HCT116 (cell line): ENCODE measurements at places on chromosomes 7 and 10. TPM values are rescaled to one million over a fixed set of nuclear protein-coding genes. Genes with fewer than 3 reads are reported as not detected.

- peaks cover 90% of the 10 kb centered on the region for H3K4me1 ChIP-seq
- H3K27me3 ChIP-seq, result no peaks in the 10 kb centered on the region
- peak; percentile 87 for DNase-seq
- peaks cover 23% of the 10 kb centered on the region for H3K36me3 ChIP-seq
Observed at GRCh38 chr7:130960208-130960988, 226.4 kb upstream of the KLF14 start.

Gene GDF10
- total RNA-seq, result not detected

GRCh38 chr7:4162884-4163564 lies 519.1 kb upstream of the FOXK1 start:
- no peaks in the 10 kb centered on the region for H3K27me3 ChIP-seq
- H3K4me1 ChIP-seq, result no peaks in the 10 kb centered on the region
- H3K36me3 ChIP-seq, result no peaks in the 10 kb centered on the region
- H3K27ac ChIP-seq, result no peak overlapping the region
- no peak overlapping the region for H3K4me3 ChIP-seq

DNA sequence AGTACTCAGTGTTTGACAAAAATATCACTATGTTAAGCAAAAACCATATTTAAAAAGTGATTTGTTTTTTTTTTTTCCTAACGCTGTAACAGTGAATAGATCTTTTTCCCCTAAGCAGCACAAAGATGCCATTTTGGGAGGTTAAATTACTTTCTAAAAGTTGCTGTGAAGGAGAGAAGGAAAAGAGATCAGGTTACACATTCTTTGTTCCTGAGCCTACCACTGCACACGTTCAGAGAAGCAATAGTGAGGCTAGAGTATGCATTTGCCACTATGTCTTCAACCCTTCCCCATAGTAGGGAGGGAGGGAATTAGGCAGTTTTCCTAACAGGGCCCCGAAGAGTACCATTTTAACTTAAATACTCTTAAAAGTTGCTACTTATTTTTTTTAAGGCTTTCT lies 38.9 kb downstream of the BMPR1A start:
- H3K36me3 ChIP-seq, result no peaks in the 10 kb centered on the region
- no peak overlapping the region for H3K4me3 ChIP-seq
- H3K4me1 ChIP-seq, result peaks cover 14% of the 10 kb centered on the region
- no peaks in the 10 kb centered on the region for H3K27me3 ChIP-seq

DNA sequence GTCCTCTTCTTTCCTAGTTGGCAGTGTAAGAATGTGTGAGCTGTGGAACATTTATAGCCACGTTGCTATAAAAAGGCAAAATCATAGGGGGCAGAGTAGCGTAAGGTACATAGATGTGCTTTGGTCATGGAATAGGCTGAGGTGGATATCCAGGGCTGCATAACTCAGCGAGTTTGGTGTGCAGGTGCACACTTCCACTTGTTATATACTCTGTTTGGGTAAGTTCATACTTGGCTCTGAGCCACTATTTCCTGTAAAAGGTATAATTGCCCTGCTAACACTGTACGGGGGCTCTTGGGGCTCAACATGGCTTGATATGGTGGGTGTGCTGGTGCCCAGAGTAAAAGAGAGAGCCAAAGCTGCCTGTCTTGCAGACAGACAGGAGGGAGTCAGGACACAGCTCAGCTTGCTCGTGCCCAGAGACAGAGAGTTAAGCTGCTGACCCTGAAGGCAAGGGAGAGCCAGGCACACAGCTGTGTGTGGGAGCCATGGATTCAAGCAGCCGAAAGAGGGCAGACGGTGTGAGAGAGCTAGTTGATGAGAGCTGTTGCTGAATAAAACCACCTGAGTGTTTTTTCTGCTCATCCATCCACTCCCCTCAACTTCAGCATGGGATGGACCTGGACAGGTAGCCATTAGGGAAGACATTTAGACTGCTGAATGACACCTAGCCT lies 126.7 kb downstream of the DKK1 start:
- H3K4me3 ChIP-seq, result no peak overlapping the region
- DNase-seq, result no peak
- no peaks in the 10 kb centered on the region for H3K36me3 ChIP-seq
- no peaks in the 10 kb centered on the region for H3K27me3 ChIP-seq

- no peak overlapping the region for H3K4me3 ChIP-seq
- H3K27me3 ChIP-seq, result 0 out of 2 replicates have a peak, but pooled peaks cover 3% of the 10 kb centered on the region
- DNase-seq, result peak; percentile 6
- H3K36me3 ChIP-seq, result no peaks in the 10 kb centered on the region
- no peak overlapping the region for H3K27ac ChIP-seq
Observed at GRCh38 chr7:78587443-78588044, 789.0 kb downstream of the PHTF2 start.

- H3K4me3 ChIP-seq, result no peak overlapping the region
- H3K27me3 ChIP-seq, result no peaks in the 10 kb centered on the region
- no peak overlapping the region for H3K27ac ChIP-seq
- peaks cover 23% of the 10 kb centered on the region for H3K4me1 ChIP-seq
Observed at GRCh38 chr7:18511351-18512140, 16.0 kb downstream of the HDAC9 start.

Gene SPAM1
- not detected for total RNA-seq

- H3K27ac ChIP-seq, result no peak overlapping the region
- peaks cover 5% of the 10 kb centered on the region; the same call in 1 of the 2 replicates for H3K27me3 ChIP-seq
- no peaks in the 10 kb centered on the region for H3K36me3 ChIP-seq
- no peak for DNase-seq
- H3K4me3 ChIP-seq, result no peak overlapping the region
- H3K4me1 ChIP-seq, result no peaks in the 10 kb centered on the region; the same call in 1 of the 2 replicates
Observed at GRCh38 chr10:85611746-85612377, 754.7 kb downstream of the GRID1 start.

Gene VAX1
- total RNA-seq, result not detected

GRCh38 chr7:13037216-13037615 lies 349.8 kb downstream of the ARL4A start:
- H3K27me3 ChIP-seq, result no peaks in the 10 kb centered on the region
- H3K4me1 ChIP-seq, result peaks cover 22% of the 10 kb centered on the region; the same call in 1 of the 2 replicates
- no peak for DNase-seq
- H3K36me3 ChIP-seq, result no peaks in the 10 kb centered on the region
- no peak overlapping the region for H3K27ac ChIP-seq

Gene AGAP4
- 14.9 TPM for total RNA-seq

GRCh38 chr10:119817991-119818888 lies 54.4 kb downstream of the MCMBP start:
- H3K27ac ChIP-seq, result no peak overlapping the region
- H3K27me3 ChIP-seq, result no peaks in the 10 kb centered on the region
- no peaks in the 10 kb centered on the region for H3K36me3 ChIP-seq
- no peak overlapping the region for H3K4me3 ChIP-seq
- H3K4me1 ChIP-seq, result no peaks in the 10 kb centered on the region

GRCh38 chr7:46218461-46219200 lies 297.6 kb upstream of the IGFBP3 start:
- no peak overlapping the region for H3K27ac ChIP-seq
- no peak overlapping the region for H3K4me3 ChIP-seq
- no peak for DNase-seq

DNA sequence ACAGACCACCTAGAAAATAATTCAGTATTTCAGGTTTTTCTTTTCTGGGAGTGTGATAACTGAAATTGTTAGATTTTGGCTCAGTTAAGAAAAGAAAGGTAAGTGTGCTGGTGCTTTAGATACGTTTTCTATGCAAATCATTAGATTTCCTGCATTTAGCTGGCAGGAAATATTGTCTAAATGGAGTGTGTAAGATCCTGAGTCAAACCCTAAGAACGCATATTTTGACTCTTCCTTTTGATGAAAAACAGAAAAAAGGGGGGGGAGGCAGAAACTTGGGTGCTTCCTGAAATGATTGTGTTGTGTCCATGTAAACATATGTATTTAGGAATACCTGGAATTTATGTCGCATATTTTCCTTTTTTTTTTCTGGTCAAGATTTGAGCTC lies 1.2 kb downstream of the GRK5 start:
- peak overlapping the region; percentile 69 for H3K4me3 ChIP-seq
- H3K27ac ChIP-seq, result no peak overlapping the region
- peaks cover 31% of the 10 kb centered on the region for H3K4me1 ChIP-seq
- no peak for DNase-seq
- H3K36me3 ChIP-seq, result no peaks in the 10 kb centered on the region
- H3K27me3 ChIP-seq, result no peaks in the 10 kb centered on the region

Gene ZMIZ2
- total RNA-seq, result 91.3 TPM

GRCh38 chr7:44974549-44974948 lies 4.3 kb downstream of the MYO1G start:
- no peak overlapping the region for H3K27ac ChIP-seq
- peaks cover 4% of the 10 kb centered on the region; the same call in 1 of the 2 replicates for H3K4me1 ChIP-seq
- H3K27me3 ChIP-seq, result no peaks in the 10 kb centered on the region
- no peak overlapping the region for H3K4me3 ChIP-seq

DNA sequence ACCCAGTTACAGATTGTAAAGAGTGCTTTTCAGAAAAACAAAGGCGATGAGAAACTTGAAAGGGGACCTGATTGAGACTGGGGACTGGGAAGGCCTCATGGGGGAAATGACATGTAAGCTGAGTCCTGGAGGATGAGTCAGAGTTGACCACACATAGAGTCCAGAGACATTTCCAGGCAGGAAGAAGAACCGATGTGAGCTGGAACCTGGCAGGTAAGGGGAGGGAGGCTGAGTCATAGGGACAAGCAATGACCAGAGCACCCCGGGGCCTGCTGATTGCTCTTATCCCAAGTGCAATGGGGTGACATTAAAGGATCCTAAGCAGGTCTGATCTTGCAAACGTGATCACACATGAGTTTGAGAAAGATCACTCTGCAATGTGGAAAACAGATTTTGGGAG lies 11.7 kb downstream of the TLL2 start:
- peak overlapping the region; percentile 4; the same call in 1 of the 2 replicates for H3K27ac ChIP-seq
- no peak overlapping the region for H3K4me3 ChIP-seq
- no peaks in the 10 kb centered on the region for H3K36me3 ChIP-seq
- DNase-seq, result peak; percentile 79
- peaks cover 8% of the 10 kb centered on the region for H3K4me1 ChIP-seq

- peaks cover 24% of the 10 kb centered on the region for H3K4me1 ChIP-seq
- H3K4me3 ChIP-seq, result no peak overlapping the region
- no peak overlapping the region for H3K27ac ChIP-seq
- no peak for DNase-seq
- H3K36me3 ChIP-seq, result peaks cover under 1% of the 10 kb centered on the region; the same call in 1 of the 2 replicates
Observed at GRCh38 chr7:150365673-150366398, 2.8 kb upstream of the REPIN1 start.

Gene BMPER
- total RNA-seq, result not detected

GRCh38 chr7:53426145-53426750 lies 390.8 kb downstream of the POM121L12 start:
- no peak overlapping the region for H3K4me3 ChIP-seq
- H3K27ac ChIP-seq, result no peak overlapping the region
- no peak for DNase-seq
- H3K4me1 ChIP-seq, result no peaks in the 10 kb centered on the region

Gene CDK1
- total RNA-seq, result 104 TPM

DNA sequence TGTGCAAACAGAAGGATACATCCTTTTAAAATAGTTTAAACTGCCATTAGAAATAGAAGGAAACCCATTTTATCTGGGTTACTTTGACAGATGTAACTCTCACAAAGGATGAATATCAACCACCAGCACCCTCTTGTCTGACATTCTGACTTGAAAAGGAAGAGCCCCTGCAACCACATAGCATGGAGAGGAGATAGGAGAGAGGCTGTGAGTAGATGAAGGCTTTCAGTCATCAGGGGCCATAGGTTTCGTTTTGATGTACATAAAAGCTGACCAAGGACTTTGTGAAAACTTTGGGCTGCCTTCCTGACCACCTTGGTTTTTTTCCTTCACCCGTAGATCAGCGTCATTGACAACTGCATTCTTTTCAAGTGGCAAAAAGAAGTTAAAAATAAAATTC lies 211.6 kb upstream of the PRPS1L1 start:
- no peak for DNase-seq
- no peak overlapping the region for H3K27ac ChIP-seq

DNA sequence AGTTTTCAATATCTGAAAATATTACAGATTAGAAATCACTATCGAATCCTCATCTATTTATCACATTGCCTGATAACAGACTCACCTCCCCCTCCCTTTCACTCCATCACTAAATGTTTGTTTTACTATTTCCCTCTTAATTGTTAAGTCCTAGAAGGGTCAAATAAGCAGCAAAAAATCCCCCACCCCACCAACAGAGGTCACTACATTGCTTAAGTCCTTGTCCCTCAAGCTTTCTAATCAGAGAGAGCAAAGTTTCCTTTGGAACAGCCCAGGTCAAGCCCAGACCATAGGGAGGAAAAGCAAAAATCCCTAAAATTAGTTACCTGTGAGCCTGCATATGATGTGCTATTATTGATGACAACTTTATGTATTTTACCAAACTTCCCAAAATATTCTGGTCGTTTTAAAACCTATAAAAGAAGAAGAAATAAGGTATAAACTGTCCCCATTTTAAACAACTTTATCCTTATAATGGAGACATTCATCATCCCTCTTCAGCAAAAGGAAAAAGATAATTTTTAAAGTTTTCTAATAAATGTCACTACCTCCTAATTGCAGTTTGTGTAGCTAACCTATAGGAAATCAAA lies 95.0 kb downstream of the CNOT4 start:
- no peak overlapping the region for H3K27ac ChIP-seq
- DNase-seq, result peak; percentile 65
- H3K36me3 ChIP-seq, result no peaks in the 10 kb centered on the region

Gene RBP4
- 2.4 TPM for total RNA-seq

DNA sequence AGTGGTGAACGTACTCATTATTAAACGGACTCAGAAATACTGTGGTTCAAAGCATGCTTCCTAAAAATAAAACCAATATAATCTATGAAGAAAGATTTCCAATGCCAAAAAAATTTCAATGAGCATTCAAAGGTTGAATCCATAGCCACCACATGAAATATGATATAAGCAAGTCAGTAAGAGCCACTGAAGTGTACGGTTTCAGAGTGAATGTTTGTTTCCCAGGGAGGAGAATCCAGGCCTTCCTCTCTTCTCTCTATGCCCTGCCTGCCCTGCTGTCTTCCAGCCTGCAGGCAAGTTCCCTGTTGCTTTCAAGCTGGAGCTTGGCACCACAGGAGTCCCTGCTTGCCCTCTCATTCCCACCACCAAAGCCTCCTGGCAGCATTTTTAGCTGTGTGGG lies 1171.6 kb upstream of the C7orf33 start:
- no peak overlapping the region for H3K27ac ChIP-seq
- H3K36me3 ChIP-seq, result no peaks in the 10 kb centered on the region
- DNase-seq, result no peak

DNA sequence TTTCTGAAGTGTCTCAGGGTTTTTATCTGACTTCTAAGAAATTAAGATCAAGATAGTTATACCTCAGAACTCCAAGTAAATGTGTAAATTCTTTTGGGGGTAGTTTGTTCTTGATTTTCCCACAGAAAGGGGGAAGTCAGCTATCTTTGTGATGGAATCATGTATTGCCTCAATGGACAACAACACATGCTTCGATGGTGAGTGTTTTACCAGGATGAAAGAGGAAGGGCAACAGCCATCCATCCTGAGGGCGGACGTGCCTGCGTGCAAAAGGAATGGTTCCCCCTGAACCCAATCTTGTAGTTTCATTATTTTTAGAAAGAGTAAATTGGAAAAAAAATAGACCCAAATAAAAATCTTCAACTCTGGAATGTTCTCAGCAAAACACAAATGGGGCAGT lies 67.2 kb upstream of the ZPBP start:
- H3K4me3 ChIP-seq, result no peak overlapping the region
- H3K4me1 ChIP-seq, result no peaks in the 10 kb centered on the region
- no peaks in the 10 kb centered on the region for H3K36me3 ChIP-seq
- H3K27ac ChIP-seq, result no peak overlapping the region
- no peaks in the 10 kb centered on the region for H3K27me3 ChIP-seq

Gene SOSTDC1
- total RNA-seq, result 0.20 TPM

GRCh38 chr7:96740130-96740529 lies 30.5 kb upstream of the SEM1 start:
- H3K36me3 ChIP-seq, result no peaks in the 10 kb centered on the region
- H3K27me3 ChIP-seq, result peaks cover 89% of the 10 kb centered on the region
- no peak overlapping the region for H3K4me3 ChIP-seq
- no peak overlapping the region for H3K27ac ChIP-seq
- H3K4me1 ChIP-seq, result no peaks in the 10 kb centered on the region

Gene ZNF736
- 0.15 TPM for total RNA-seq
